ENCODE measurements at places on chromosomes 7 and 10.

DNA sequence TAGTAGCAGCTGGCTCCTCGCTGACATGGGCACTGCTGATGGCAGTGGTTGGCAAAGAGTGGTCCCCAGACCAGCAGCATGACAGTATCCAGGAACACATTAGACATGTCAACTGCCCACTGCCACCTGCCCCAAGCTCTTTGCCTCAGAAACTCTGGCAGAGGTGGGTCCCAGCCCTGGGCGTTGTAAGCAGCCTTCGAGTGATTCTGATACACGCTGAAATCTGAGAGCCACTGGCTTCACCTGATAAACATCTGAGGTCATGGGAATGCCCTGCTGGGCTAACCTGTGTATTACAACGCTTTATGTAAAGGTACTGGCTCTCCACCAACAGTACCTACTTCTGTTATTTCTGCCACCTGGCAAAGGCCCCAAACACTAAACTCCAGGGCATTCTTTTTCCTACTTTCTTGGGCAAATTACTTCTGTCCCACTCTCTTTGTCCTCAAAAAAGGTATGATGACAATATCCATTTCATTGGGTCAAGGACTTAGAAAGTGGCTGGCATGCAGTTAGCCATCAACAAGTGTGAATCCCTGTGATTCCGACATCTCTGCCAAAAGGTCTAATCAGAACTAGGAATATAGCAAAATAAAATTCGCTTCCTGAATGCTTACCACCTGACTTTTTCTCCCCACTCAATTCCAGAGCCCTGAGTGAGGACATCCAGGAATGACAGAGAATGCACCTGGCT is 9.2 kb downstream of the SGMS1 start:
- peak; percentile 52 for DNase-seq

DNA sequence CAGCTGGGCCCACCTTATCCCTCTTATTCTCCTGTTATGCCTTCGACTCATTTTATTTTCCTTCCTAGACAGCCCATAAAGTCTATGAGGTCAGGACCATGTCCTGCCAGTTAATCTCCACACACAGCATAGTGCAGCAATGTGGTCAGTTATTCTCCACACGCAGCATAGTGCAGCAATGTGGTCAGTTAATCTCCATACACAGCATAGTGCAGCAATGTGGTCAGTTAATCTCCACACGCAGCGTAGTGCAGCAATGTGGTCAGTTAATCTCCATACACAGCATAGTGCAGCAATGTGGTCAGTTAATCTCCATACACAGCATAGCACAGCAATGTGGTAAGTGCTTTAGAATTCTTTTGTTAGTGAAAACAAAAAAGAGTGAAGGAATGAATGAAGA is 77.8 kb downstream of the TEX36 start:
- peak; percentile 81 for DNase-seq

DNA sequence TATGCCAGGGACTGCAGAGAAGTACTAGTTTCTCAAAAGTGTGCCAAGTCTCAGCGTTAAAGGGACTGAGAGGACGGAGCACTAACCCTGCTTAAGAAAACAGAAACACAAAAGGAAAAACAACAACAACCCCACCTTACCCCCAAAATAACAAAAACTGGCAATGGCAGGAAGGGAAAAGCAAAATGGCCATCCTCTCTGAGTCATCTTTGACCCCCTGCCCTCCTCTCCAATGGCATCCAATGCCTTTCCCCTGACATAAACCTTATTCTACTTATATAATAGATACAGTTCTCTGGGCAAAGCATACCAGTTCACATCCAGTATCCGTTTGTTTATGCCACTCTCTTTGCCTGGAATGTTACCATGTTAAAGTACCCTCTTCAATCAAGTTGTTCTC is 1.6 kb downstream of the POLR1F start:
- DNase-seq: peak; percentile 11

DNA sequence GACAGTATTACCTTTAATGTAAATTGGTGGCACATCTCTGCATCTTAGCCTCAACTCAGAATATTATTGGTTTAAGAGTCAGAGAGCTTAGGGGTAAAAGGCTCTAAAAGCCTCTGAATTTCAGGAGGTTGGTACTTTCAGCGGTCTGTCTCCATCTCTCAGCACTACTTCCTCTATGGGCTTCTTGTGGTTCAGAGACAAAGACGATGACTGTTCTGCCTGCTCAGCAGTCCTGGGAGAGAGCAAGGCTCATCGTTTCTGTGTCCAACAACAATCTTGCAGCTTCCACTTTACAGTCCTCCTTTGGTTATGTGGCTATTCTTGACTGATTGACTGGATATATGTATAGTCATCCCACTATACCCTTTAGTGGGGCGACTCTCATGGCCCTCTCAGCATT is 394.7 kb downstream of the AUTS2 start:
- DNase-seq: peak; percentile 54

- no peak for DNase-seq
These were observed 18.6 kb downstream of the RPP30 start for GRCh38 chr10:90890347-90890746.

DNA sequence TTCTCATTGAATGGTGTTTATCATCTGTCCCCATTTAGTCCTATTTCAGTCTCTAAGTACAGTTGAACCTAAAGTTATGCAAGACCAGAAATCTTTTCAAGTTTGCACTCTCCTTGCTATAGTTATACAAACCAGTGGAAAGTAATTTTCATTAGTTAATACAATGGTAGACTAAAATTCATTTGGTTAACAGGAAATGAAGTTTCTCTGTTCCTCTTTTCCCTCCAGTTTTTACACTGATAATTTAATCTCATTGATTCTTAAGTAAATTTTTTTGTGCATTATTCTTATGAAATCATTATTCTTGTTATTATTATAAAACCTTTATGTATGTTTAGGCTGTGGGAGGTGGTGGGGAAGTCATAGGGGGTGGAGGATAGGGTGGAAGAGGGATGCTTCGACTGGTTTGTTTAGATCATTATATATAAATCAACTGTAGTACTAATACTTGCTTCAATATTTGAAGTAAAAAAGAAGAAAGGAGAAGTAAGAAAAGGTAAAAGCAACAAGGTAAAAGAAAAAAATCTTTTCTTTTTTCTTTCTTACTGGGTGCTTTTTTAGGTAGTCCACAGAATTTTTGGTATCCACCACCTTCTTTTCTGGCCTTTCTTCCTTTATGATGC is 104.1 kb downstream of the GPR85 start:
- DNase-seq: no peak

- no peak for DNase-seq
These were observed 87.5 kb downstream of the UBE2H start for GRCh38 chr7:129865093-129865924.

GRCh38 chr7:15751191-15751701 is 64.8 kb upstream of the MEOX2 start:
- no peak for DNase-seq

DNA sequence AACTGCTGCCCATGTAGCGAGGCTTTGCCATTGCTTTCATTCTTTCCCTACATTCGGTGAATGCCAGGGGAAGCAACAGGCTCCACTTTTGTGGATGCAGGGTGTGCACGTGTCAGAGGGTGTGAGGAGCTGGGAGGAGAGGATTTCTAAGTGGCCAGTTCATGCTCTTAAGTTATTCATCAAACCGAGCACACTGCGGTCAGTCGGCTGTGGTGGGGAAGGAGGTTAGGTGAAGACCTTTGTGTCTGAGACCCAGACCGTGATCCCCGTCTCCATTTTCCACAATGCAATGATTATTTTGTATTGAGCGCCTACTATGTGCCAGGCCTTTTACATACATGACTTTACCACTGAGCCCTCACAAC is 438.6 kb upstream of the GALNT17 start:
- no peak for DNase-seq

- DNase-seq: no peak
These were observed 28.2 kb downstream of the SEMA3C start for GRCh38 chr7:80890426-80891258.

DNA sequence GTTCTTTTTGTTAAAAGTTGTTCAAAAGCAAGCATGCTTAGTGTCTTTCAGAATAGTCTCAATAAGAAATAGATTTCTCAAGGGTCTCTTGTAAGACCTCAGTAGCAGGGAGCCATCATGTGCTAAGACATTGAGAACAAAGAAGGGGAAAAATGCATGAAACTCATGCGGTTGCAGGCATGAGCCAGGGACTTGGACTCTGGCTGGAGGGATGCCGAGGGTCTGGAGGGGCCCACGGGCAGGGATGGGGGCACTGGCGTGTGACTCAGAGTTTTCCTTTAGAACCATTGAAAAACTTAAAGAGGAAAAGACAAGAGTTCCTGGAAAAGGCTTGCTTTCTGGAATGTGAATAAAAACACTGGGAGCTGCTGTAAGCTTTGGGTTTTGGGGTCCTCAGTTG is 253.3 kb downstream of the CCDC3 start:
- no peak for DNase-seq

DNA sequence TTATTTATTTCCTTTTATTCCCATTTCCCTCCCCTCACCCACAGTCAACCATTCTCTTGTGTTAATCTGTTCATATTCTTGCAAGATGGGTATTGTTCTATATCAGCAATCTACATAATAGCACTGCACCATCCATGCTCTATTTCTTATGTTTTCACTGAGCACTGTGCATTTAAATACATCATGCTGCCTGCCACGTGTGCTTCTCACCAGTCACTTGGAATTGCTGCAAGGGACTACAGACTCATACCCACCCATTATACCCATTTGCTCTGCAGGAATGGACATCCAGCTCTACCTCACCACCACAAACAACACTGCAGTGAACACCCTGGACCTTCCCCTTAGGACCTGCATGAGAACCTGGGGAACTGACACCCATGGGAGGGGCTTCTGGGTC is 20.8 kb downstream of the DLG5 start:
- DNase-seq: no peak

DNA sequence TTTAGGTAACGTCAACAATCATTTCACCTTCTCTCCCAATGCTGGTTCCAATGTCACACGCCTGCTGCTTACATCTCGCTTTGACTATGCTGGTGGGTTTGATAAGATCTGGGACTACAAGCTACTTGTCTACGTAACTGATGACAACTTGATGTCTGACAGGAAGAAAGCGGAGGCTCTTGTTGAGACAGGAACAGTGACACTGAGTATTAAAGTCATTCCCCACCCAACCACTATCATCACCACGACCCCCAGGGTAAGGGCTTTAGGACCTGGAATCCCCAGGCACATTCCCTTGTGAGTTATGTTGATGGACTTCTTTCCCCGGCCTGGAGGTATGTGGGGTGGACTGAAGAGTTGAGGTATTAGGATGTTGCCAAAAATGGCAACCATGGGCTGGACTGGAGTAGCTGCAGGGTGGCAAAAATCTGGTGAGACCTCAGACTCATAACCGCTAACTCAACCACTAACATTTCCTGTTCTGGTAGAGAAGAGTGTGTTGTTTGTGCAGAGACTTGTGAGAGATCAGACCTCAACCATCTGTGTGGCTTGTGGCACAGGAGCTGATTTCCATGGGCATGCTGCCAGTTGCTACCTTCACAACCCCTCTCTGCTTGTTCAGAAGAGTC is 59.2 kb downstream of the CDHR3 start:
- DNase-seq: peak; percentile 64

DNA sequence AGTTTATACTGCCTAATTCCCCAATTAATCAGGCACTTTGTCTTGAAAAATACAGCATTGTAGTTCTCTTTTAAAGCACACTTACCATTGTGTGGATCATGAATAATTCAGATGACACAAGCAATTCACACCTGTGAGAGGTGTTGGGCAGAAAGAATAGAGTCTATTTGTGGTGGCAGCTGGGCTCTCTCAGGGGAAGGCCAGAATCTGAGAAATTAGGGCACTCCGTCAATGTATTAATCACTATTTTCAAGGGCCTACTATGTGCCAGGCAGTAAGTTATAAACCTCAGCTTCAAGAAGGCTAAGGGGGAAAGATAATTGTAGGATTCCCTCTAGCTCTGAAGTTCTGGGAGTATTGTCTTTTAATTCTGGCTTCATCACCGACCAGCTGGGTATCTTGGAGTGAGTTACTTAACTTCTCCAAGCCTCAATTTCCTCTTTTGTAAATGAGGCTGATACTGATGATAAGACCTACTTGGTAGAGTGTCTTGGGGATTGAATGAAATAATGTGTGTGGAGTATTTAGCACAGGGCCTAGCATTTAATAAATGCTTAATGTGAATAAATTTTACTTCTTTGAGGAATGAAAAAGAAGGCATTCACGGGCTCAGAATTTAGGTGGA is 2.5 kb downstream of the CHN2 start:
- peak; percentile 75 for DNase-seq

GRCh38 chr10:112986544-112987190 is 36.6 kb downstream of the TCF7L2 start:
- DNase-seq: no peak

- DNase-seq: no peak
These were observed 2.1 kb downstream of the BAIAP2L1 start for GRCh38 chr7:98398567-98399372.

- DNase-seq: no peak
These were observed 47.9 kb upstream of the SLC35B4 start for GRCh38 chr7:134364619-134365037.

DNA sequence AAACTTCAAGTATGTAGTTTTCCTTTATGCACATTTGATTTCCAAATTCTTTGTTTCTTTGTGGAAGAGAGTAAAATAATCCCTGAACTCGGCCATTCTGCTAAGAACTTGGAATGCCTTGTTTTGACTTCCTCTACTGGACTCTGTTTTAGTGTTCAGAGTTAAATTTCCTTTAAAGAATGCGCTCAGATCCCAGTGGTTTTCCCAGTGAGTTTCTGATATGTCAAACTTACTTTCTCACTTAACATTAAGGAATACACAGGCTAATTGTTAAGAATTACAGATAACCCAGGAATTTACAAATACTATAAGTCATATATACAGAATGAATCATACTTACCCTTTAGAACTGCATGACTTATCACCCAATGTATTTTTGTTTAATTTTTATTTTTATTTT is 1067.6 kb upstream of the CELF2 start:
- no peak for DNase-seq

DNA sequence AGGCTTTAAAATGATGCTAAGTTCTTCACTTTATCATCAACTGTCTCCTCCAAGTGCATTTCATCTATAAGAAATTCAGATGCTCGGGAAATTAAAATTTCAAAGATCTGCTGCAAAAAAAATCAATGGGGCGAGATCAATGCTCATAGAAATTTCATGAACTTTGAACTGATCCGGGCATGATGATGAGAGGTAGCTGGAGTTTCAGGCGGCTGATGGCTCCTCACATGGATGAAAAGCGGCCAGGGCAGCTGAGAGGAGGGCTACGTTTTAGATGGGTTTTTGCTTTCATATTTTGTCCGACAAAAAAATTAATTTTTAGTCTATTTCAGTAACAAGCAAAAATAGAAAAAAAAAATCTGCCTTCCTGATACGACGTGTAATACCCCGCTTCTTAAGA is 109.9 kb downstream of the EBF3 start:
- DNase-seq: no peak

GRCh38 chr7:122300211-122300932 is 4.2 kb downstream of the FEZF1 start:
- no peak for DNase-seq

DNA sequence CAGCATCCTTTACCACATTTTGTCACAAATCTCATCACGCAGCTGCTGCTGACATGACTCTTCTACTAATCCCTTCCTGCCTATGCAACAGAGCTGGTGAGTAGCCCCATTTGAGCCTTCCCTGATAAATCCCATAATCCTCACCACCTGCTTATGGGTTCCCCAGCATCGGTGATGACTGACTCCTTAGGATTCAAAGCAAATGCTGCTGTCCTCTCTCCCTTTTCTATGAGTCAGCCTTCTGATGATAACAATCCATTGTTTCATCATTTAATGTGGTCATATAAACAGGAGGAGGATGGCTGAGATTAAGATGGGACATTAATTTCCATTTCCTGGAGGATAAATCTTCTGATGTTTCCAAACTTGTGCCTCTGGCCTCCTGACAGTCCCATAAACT is 73.4 kb downstream of the SORCS1 start:
- DNase-seq: no peak
